ENCODE measurements at places on chromosomes 5 and 9. TPM values are rescaled to one million over a fixed set of nuclear protein-coding genes. Genes with fewer than 3 reads are reported as not detected.

DMRTA1 gene
- total RNA-seq, result under 0.01 TPM

NRARP gene
- total RNA-seq, result 36.6 TPM

SURF2 gene
- 15.3 TPM for total RNA-seq

CERCAM gene
- total RNA-seq, result 17.5 TPM

AHRR gene
- total RNA-seq, result 4.5 TPM

AGXT2 gene
- total RNA-seq, result not detected

CLPTM1L gene
- 256 TPM for total RNA-seq

CLIC3 gene
- not detected for total RNA-seq

PRSS3 gene
- 12.8 TPM for total RNA-seq

Measured in dermis microvascular lymphatic vessel endothelial cell (primary cell).